Aorta (tissue), 5 donors: ENCODE measurements at places on chromosomes 5 and 9. TPM values are rescaled to one million over a fixed set of nuclear protein-coding genes. Genes with fewer than 3 reads are reported as not detected.

DNA sequence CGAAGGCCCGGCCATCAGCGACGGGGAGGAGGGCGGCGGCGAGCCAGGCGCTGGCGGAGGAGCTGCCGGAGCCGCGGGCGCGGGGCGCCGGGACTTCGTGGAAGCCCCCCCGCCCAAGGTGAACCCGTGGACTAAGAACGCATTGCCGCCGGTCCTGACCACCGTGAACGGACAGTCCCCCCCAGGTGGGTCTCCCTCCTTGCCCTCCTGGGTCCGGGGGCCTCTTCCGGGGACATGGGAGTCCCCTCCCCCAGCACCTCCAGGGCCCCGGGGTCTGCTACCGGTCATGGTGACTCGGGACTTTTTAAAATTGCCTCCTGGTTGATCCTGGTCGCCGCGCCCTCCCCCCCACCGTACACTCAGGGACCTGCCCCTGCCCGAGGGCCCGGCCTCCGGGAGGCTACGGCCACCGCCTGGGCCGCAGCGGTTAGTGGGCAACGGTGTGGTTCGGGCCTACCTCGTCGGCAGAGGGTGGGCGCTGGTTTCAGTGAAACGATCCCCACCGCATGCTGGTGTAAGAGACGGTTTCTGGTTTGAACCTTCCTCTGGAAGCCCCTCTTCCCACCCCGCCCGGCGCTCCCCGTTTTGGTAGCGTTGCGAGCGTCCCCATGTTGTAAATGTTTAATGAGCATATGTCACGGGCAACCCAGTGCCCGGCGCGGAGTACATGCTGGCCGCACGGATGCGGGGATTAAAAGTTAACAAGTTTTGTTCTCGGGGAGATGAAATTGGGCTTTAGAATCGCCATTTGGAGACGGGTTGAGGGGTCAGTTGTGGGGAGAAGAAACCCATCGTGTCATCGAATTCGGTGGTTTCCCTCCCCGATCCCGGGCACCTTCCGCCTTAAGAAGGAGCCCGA is 1.1 kb downstream of the LARP1 start:
- DNase-seq: peak; percentile 73

DNA sequence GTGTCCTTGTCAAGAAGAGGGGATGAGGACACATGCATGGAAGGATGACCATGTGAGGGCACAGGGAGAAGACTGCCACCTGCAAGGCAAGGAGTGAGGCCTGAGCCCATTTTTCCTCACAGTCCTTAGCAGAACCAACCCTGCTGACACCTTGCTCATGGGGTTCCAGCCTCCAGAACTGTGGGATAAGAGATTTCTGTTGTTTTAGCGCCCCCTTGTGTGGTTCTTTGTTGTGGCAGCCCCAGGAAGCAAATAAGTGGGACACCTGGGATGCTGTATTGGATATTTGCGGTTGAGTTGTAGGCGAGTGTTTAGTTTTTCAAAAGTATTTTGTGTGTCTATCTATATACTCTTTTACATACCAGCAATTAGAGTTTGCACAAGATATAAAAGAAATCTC is 206.4 kb downstream of the NXNL2 start:
- DNase-seq: no peak

GRCh38 chr9:135343837-135344522 is 135.6 kb upstream of the PPP1R26 start:
- peak; percentile 57 for DNase-seq

- no peak for DNase-seq
Measured at GRCh38 chr9:110763568-110763967, 95.0 kb downstream of the MUSK start.

GRCh38 chr9:78314953-78315870 is 18.3 kb downstream of the PSAT1 start:
- no peak for DNase-seq

DNA sequence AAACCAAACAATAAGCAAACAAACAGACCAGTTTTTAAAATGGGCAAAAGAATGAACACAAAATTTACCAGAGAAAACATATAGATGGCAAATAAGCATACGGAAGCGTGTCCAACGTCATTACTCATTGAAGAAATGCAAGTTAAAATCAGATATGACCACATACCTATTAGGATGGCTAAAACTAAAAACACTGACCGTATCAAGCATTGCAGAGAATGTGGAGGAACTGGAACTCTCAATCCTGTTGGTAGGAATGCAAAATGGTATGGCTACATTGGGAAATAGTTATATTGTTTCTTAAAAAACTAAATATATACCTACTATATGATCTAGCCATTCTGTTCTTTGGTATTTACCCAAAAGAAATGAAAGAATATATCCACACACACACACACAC is 129.4 kb upstream of the ACO1 start:
- no peak for DNase-seq

GRCh38 chr5:63648376-63648775 is 313.9 kb downstream of the HTR1A start:
- DNase-seq: no peak

- no peak for DNase-seq
Measured at GRCh38 chr5:136038635-136039034, 9.8 kb downstream of the TGFBI start.

Gene PRDM9
- total RNA-seq: not detected

Gene UHRF2
- 60.3 TPM for total RNA-seq
